Stomach (tissue), 19 donors: ENCODE measurements at places on chromosomes 5 and 9.
A peak's percentile ranks its signal among the peaks of the same experiment; 100 is the strongest.

DNA sequence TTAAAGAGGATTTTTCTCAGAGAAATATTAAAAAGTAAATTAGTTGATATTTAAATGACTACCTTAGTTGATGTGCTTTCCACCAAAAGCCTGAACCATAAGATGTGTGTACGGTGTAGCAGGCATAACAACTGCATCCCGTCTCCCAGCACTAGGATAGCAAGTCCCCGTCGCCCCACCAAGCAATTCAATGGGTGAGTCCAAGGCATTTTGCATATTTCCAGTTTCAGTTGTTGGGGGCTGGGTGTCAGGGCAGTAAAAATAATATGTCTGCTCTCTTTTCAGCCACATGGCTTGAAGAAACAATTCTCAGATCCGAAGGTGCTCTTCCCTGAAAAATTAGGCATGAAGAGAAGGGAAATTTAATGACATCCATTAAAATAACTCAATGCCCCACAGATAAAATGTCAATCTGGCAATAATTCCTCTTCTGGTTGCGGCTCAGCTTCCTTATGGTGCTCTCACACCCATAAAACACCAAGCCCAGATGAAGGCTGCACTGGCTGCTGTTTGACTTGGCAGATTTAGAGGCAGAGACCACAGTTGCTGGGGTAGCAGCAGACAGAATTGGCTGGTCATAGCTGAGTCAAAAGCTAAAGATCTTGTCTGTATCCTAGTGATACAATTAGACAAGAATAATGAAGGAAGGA lies 124.4 kb upstream of the ADCY2 start:
- H3K4me3 ChIP-seq, result no peak overlapping the region
- H3K4me1 ChIP-seq, result no peaks in the 10 kb centered on the region
- no peak for DNase-seq

DNA sequence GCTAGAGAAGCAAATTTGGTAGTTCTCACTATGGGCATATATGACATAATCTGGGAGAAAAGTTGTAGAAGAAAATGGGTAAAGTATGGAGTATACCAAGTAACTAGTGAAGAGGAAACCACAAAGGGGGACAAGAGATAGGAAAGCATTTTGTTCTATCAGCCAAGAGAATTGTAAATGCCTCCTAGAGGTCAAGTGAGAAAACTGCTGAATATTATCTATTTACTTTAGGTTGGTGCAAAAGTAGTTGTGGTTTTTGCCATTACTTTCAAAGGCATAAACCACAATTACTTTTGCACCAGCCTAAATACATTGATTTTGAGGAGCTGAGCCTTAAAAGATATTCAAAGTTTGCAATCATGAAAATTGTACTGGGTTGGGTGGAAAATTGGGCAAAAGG lies 126.7 kb upstream of the GRHPR start:
- DNase-seq, result no peak
- no peak overlapping the region for H3K27ac ChIP-seq
- peaks cover 17% of the 10 kb centered on the region for H3K4me1 ChIP-seq

DNA sequence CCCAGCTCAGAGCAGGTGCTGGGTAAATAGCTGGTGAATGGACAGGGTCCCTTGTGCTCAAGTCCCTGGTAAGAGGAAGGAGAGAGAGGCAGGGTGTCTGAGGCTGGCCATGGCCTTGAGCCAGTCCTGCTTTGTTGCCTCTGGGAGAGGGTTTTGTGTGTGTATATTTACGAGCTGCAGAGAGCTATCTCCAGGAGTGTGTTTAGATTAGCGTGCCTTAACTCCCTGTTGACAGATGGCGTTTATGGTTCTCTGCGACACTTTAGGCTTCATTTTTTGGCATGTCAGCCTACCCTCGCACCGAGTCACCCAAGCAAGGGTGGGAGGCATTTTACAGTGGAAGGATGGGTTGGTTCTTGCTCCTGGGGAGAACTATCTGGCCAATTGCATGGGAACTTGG lies 22.2 kb downstream of the HMCN2 start:
- DNase-seq, result no peak
- peak overlapping the region; percentile 32 for H3K27ac ChIP-seq
- H3K4me1 ChIP-seq, result no peaks in the 10 kb centered on the region
- no peaks in the 10 kb centered on the region for H3K36me3 ChIP-seq

DNA sequence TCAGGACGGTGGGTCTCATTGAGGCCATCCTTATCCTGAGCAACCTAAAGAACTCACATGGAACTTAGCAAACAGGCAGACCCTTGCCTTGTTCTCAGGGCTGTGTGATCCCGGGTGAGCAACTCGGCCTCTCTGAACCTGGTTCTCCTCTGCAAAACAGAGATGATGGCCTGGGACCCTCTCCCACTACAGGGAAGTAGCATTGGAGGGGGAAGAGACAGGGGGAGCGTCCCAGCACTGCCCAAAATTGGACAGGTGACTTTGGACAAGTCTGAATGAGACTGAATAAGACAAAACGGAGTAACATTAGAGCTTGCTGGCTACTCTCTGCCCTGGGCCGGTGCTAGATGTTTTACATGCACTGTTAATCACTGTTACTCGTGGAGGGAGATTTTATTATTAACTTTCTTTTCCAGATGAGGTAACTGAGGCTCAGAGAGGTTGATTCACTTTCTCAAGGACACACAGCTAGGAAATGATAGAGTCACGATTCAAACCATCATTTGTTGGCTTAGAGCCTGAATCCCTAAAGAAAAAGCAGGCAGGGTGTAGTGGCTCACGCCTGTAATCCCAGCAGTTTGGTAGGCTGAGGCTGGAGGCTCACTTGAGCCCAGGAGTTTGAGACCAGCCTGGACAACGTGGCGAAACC lies 136.4 kb downstream of the C9orf50 start:
- H3K36me3 ChIP-seq, result no peaks in the 10 kb centered on the region
- no peak overlapping the region for H3K4me3 ChIP-seq
- peaks cover 88% of the 10 kb centered on the region for H3K4me1 ChIP-seq
- H3K27me3 ChIP-seq, result no peaks in the 10 kb centered on the region
- peak overlapping the region; percentile 100 for H3K27ac ChIP-seq
- no peak for DNase-seq

DNA sequence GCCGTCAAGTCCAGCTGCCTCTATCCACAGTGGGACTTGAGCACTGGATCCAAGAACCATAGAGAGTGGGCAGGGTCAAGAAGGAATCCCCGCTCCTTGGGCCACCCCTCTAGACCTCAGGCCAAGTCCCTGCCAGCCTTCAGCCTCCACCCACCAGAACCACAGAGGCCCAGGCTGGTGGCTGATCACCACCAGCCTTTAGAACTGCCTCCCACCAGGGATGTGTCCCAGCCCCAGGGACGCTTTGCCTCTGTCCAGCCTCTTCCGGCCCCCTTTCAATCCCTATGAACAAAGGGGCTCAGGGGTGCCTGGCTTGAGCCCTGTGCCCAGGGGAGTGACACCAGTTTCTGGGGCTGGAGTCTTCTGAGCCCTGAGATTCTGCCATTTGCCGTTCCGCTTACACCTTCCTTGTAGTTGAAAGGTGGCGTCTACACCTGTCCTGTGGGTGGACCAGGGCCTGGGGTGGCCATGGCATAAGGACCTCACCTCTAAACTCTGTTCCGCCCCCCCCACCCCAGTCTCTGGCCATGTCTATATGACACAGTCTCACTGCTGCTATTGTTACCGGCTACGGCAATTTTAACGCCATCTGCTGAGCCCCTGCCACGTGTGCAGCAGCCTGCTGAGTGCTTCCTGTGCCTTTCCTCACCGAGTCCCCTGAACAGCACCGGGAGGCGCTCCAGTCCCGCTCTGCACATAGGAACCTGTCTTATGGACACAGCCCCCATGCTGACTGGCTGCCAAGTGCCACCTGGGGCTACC lies 35.7 kb upstream of the ORM1 start:
- no peak for DNase-seq
- H3K4me3 ChIP-seq, result no peak overlapping the region
- no peak overlapping the region for H3K27ac ChIP-seq
- no peaks in the 10 kb centered on the region for H3K27me3 ChIP-seq
- no peaks in the 10 kb centered on the region for H3K4me1 ChIP-seq

DNA sequence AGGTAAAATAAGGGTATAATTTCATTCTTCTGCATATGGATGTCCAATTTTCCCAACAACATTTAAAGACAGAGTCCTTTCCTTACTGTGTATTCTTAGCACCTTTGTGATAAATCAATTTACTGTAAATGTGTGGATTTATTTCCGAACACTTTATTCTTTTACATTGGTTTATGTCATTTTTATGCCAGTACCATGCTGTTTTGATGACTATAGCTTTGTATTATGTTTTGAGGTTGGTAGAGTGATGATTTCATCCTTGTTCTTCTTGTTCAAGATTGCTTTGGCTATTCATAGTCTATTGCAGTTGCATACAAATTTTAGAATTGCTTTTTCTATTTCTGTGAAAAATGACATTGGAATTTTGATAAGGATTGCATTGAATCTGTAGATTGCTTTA lies 53.4 kb upstream of the CCDC152 start:
- no peak for DNase-seq
- no peaks in the 10 kb centered on the region for H3K36me3 ChIP-seq
- H3K27ac ChIP-seq, result no peak overlapping the region
- H3K27me3 ChIP-seq, result no peaks in the 10 kb centered on the region

DNA sequence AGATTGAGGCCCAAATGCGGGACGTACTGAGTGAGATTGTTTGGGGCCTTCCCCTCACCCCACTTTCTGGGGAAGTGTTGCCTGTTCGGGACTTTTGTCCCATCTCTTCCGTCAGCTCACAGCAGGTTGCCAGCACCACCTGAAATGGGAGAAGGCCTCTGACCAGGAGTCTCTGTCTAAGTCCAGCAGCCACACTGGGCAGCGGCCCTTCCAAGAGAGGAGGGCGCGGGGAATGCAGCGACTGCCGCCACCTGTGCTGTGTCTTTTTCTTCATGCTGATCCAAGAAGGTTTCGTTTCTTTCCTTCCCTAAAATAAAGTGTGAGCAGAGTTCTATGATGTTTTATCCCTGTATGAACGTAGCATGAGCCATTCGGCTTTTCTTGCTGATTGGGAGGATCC lies 134.2 kb upstream of the LMX1B start:
- H3K4me3 ChIP-seq, result no peak overlapping the region
- peaks cover 12% of the 10 kb centered on the region for H3K4me1 ChIP-seq
- peaks cover 6% of the 10 kb centered on the region for H3K36me3 ChIP-seq

DNA sequence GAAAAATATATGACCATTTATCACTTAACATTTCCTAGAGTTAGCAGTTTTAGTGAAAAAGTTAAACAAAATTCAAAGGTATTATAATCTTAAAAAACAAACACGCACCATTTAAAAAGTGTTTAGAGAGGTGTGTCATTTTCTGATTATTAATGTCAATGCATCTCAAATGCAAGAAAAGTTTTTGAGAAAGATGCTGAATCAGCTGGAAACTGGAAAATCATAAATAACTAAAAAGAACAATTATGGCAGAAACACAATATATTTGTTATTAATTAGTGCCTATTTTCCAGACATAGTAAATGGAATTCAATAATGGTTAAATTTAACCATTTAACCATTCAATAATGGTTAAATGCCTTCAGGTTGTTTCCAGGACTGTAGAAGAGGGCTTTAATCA lies 64.9 kb downstream of the RICTOR start:
- no peak for DNase-seq
- no peak overlapping the region for H3K4me3 ChIP-seq
- H3K27ac ChIP-seq, result no peak overlapping the region
